Stimulated activated CD4-positive, alpha-beta T cell treated with anti-CD3 and anti-CD28 coated beads, Interleukin-4, amount 100 ng/mL, for 48 hours (primary cell): ENCODE measurements at places on chromosomes 6 and 20.

DNA sequence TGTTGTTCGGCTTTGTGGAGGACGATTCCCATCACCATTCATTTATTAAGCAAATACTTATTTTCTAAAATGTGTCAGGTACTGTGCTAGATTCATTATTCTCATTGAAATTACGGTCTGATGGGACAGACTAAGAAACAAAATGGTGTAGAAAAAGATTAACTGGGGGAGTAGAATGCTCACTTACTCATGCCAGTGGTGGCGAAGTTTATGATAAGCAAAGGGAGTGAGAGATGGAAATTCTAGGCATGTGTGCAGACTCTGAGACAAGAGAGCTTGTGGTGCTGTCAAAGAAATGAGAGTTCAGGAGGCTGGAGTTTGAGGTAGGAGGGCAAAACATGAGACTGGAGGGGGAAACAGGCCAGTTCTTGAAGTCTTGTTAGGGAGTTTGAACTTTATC, 896 bp downstream of the RPP21 start:
- no peak for DNase-seq

DNA sequence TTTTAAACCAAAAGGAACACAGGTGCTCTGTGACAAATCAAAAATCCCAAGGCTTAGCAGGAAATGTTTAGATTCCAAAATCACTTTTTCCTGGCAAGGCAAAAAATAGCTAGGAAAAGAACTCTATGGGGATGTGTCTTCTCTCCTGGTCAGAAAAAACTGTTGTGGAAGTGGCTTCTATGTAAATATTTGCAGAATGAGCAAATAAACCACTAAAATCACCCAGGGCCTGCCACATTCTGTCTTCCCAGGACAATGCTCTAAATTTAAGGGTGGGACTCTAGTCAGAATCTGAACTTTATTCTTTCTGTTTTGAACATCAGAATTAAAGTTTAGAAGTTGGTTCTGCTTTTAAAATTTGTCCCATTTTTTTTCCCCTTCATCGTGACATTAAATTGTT, 29.3 kb downstream of the GCM1 start:
- DNase-seq, result no peak

- no peak for DNase-seq
Measured at GRCh38 chr6:116579143-116579542, 7.8 kb downstream of the RWDD1 start.

DNA sequence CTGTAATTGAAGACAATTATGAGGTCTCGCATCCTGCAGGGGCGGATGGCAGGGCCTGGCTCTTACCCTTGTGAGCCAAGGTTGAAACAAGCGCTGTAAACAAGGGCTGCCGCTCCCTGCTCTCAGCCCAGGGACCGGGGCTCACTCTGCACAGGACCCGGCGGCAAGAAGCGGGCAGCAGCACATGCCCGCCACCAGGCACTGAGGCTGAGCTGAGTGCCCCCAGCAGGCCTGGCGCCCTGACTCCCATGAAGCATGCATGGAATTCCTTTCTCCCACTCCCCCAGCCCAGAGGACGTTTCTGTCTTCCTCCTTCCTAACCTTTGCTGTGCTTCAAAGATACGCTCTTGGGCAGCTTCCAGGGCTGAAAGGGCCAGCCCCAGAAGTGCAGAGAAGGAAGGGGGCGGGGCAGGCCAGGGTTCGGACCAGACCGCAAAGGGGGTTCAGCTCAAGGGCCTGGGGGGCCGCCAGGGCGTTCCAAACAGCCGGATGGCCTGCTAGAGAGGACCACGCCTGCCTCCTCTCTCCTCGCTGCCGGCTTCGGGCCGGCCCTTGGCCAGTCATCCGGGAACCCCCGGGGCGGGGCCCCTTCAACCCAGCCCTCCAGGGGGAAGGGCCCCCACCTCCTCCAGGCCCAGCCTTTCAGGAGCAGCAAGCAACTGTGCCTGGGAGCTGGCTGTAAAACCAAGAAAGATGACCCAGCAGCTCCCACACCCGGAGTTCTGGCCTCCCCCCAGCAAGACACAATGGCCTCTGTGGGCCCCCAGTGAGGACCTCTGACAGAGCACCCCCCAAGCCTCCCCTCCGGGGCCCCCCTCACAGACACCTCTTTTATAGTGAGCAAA, 109.9 kb downstream of the NOL4L start:
- no peak for DNase-seq

GRCh38 chr6:143195349-143195845, 134.7 kb downstream of the AIG1 start:
- no peak for DNase-seq

DNA sequence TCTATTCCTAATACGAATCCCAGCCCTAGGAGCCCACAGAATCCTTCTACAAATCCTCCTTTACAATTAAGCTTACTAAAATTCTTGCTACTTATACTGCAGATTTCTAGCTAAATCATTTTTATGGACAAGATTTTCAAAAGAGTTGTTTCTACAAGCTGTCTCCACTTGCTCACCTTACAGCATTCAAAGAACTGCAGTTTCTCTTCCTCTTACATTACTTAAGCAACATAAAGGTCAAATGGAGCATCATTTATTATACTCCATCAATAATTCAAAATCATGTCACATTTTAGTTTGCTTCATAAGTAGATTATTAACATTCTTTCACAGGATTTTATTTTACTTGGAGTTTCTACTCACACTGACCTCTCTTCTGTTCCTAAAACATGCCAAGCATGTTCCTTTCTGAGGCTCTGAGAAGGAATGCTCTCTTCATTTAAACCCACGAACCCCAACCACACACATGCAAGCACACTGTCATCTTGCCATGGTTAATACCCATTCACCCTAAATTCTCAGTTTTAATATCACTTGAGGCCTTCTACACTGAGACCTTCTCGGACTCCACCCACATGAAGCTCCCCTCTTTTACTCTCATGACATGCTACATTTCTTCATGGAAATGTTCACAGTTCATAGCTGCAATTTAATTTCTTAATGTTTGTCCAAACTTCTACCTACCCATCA, 388.2 kb downstream of the TBC1D32 start:
- no peak for DNase-seq

DNA sequence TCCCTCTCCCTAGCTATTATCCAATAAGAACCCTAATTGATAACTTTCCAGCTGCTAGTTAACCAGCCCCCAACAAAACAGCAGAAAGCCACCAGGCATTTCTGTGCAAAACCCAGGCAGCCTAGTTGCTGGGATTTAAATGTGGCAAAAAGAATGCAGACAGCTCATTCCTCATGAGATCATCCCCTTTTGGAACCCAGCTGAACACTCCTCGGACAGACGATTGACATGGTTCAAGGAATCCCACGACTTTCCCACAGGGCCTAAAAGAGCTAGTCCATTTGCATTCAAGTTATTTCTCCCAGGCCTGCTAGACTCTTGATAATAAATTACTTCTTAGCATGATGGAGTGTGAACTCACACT, 24.0 kb downstream of the JAG1 start:
- no peak for DNase-seq

GRCh38 chr6:107822176-107823046, 1.7 kb downstream of the SCML4 start:
- DNase-seq, result no peak

DNA sequence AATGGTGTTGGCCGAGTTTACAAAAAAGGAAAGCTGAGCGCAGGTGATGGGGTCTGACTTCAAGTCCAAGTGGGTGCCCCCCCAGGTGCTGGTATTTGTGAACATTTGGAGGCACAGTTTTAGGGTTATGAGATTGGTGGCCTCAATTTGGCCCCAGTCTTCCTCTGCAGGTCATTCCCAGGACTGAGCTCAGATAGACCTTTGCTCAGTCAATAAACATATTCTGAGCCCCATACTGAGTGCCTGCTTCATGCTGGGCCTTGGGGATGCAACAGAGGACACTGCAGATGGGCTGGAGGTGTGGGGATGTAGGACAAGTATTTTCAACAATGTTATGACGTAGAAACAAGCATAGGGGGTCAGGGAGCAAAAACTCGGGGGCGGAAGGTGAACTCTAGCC, 33.5 kb downstream of the TGM3 start:
- DNase-seq, result no peak

DNA sequence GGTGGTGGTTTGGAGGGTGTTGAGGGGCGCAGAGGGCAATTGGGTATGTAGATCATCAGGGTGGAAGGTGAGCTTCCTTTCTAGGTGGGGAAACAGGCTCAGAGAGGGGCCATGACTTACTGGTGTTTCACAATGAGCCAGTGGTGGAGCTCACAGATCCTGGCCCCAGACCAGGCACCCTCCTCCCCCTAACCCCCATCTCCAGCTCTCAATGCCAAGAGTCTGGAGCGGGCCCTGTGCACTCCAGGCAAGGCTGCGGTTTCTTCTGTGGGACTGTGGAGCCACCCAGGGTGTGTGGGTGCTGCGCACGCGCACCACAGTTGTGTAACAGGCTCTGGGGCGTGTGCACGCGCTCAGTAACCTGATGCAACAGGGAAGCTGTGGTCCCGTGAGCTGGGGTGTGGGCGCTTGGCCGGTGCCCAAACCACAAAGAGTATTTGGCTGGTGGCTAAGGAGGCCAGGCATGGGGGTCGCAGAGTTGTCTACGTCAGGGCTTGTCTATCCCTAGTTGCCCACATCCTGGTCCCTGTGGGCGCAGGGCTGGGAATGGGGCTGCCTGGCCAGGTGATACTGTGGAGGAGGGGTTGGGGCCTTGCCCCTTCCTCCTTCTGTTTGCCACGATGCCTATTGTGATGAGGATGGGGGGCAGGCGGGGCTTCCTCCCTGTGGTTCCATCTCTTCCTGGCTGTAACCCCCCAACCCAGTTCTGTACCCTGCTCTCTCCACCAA, 37.5 kb upstream of the MRPS18A start:
- peak; percentile 71 for DNase-seq

- no peak for DNase-seq
Measured at GRCh38 chr6:43303751-43304331, 4.8 kb downstream of the CRIP3 start.

- peak; percentile 48 for DNase-seq
Measured at GRCh38 chr6:30411515-30412207, 66.7 kb downstream of the RPP21 start.

DNA sequence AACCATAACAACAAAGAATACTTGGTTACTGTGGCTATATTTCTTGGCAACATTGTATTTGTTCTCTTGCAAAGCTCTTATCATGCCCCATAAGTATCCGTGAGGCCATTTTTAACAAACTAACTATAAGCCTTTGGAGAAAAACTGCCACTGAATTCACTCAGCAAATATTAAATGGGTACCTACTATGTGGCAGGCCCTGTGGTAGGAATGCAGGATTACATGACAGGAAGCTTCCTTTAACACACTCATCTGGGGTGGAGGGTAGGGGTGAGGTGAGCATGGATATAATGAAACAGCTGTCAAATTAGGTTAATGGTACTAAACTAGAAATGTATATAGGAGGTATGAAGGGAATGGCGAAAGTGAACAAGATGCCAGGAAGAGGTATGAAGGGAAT, 504.8 kb downstream of the MEI4 start:
- DNase-seq, result no peak

- peak; percentile 45 for DNase-seq
Measured at GRCh38 chr20:16434062-16434664, 139.1 kb downstream of the KIF16B start.

GRCh38 chr6:114121913-114122662, 151.1 kb upstream of the HDAC2 start:
- DNase-seq, result no peak

- DNase-seq, result no peak
Measured at GRCh38 chr20:152131-152530, 5.1 kb upstream of the DEFB127 start.

- DNase-seq, result no peak
Measured at GRCh38 chr6:15303920-15304291, 58.0 kb downstream of the JARID2 start.

DNA sequence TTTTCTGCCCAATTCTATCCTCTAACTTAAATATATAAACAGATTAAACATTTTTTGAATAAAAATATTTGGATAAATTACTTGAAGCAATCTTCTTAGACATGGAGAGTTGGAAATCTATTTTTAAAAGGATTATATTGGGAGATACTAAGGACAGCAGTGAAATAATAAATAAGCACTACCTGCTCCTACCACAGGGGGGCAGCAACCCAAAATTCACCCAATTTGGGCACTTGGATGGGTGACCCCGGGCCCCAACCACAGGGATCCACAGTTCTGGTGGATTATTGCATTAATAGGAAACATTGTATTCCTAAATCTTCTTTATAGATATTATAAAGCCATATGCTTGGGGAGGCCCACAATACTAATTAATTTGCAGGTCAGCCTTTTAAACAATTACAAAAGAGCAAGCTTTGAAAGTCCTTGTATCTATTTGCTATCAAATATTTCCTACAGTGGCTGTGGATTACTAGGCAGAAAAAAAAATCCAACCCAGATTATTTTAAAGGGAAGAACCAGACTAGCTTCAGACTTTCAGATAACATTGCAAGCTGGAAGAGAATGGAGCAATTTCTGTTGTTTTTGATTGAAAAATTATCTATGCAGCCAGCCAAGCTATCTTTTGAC, 66.4 kb upstream of the PDE10A start:
- DNase-seq, result peak; percentile 22

- no peak for DNase-seq
Measured at GRCh38 chr6:146990821-146991798, 213.1 kb upstream of the STXBP5 start.

DNA sequence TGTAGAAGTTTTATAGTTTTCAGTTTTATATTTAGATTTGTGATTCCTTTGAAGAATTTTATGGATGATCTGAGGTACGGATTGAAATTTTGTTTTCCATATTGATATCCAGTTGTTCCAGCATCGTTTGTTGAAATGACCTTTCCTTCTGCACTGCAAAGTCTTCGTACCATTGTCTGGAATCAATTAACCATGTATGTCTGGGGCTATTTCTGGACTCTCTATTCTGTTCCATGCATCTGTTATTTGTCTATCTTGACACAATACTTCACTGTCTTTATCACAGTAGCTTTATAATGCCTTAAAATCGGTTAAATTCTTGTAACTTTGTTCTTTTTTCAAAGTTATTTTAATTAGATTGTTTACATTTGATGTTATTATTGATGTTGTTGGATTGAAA, 154.9 kb downstream of the FARS2 start:
- no peak for DNase-seq

- DNase-seq, result peak; percentile 17
Measured at GRCh38 chr20:49846206-49846807, 33.7 kb downstream of the SLC9A8 start.

- DNase-seq, result no peak
Measured at GRCh38 chr6:168851460-168852375, 401.9 kb downstream of the THBS2 start.

DNA sequence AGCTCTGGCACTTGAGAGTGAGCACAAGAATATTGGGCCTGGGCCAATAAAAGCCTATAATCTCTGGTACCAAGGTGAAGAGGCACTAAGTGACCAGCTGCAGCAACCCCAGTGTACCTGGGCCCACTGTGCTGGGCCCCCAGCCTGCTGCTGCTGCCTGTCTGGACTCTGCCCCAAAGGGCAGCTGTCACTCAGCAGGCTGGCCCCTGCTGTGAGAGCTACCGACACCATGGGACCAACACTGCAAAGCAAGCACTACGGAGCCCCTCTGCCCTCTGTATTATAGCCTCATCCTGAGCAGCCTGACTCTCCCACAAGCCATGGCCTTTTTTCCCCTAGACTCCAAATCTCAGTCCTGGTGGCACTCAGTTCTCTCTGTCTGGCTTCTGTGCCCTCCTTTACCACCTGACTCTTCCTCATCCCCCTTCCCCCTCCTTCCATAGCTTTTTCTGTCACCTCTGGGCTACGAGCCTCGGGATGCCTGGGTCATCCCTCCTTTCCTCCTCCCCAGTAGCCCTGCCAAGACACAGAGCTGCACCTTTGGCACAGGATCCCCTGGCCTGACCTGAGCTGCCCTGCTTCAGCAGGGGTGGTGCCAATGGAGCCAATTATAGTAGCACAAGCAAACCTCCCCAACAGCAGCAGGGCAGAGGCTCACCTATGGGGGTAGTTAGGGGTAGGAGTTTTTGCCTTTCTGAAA, 14.2 kb downstream of the RRP36 start:
- no peak for DNase-seq

- DNase-seq, result no peak
Measured at GRCh38 chr6:12279322-12280091, 10.7 kb upstream of the EDN1 start.
